ENCODE measurements at places on chromosomes 3 and 15.

GRCh38 chr3:60798456-60798855, 452.8 kb downstream of the FHIT start:
- no peak for DNase-seq

DNA sequence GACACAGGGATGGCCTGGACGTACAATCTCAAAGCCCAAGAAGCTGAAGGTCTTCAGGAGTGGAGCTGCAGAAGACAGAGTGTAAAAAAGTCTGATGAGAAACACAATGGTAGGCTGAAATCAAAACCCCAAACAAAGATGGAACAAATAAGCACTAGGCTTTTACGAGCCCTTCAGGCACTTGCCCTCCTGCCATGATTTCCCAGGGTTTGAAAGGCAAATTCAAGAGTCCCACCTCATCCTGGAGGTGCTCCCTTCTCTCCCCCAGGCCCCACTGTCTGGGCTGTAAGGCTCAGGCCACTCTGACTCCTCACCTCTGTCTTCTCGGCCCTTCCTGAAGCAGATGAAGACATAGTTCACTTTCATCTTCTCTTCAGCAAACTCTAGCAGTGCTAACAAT, 86.6 kb downstream of the RBPMS2 start:
- DNase-seq, result no peak

- DNase-seq, result no peak
Measured at GRCh38 chr15:44720460-44721176, 9.3 kb downstream of the B2M start.

DNA sequence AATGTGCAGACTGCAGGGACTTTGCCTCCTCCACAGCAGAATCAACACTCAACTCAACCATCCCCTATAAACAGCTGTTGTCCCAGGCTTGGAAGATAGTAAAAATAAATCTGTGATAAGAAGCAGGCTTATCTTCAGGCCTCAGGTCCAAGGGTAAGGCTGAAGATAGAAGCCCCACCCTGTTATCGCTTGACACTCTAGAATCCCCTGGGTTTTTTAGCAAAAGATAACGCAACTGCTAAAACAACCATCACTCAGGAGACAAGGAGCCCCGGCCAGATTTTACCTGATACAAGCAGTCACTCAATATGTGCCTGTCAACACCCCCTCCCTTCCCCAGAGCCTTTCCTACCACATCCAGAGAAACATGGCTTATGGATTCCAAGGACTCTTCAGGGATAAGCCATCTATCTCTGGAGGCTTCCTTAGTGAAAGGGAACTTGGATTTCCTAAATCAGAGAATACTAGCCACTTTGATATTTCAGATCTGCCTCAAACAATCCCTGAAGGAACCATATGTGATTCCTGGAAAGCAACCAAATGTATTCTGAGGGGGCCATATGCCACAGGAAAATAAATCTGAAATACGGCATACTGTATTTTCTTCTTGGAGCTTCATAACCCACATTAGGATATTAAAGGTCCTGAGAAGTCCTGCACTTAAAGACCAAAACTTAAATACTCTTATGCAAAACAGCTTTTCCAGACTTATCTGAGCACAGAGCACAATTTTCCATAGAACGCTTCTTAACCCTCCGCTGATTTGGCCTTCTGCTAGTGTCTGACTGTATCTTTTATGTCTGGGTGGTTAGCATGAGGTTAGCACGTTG, 60.4 kb downstream of the LYZL4 start:
- DNase-seq, result no peak

DNA sequence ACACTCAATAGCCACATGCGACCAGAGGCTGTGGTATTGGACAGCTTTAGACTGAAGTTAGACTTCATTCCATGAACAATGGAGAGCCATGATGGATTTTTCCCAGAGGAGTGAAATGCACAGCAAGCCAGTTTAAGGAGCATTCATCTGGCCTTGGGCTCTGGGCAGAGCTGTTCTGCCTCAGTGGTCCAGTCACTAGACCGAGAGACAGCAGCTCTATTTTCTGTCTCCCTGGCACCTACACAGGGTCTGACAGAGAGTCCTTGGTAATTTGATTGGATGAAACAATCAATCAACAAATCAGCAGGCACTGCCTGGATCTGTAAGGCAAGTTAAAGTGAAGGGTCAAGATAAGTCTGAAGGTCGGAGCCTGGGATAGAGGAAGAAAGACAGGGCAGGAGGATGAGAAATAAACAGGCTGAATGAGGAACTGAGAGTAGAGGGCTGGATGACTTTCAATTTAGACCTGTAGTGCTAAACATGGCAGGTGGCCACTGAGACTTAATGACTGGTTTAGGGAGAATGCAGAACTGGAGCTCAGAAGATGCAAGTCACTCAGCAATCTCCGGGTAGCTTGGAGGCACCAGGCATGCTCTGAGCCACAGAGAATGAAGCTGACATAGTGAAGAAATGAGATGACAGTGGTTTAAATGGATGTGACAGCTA, 98.5 kb upstream of the SLC25A36 start:
- no peak for DNase-seq

GRCh38 chr3:168156479-168156878, 60.8 kb upstream of the GOLIM4 start:
- no peak for DNase-seq

Data from activated CD4-positive, alpha-beta T cell treated with anti-CD3 and anti-CD28 coated beads, Interleukin-2, amount 50 U/mL, for 48 hours (primary cell).